ENCODE measurements at places on chromosomes 1 and 21.
A peak's percentile ranks its signal among the peaks of the same experiment; 100 is the strongest.

GRCh38 chr1:23251812-23252211, 34.5 kb upstream of the HTR1D start:
- DNase-seq = peak; percentile 19

GRCh38 chr1:230169454-230170152, 102.6 kb downstream of the GALNT2 start:
- DNase-seq = no peak

DNA sequence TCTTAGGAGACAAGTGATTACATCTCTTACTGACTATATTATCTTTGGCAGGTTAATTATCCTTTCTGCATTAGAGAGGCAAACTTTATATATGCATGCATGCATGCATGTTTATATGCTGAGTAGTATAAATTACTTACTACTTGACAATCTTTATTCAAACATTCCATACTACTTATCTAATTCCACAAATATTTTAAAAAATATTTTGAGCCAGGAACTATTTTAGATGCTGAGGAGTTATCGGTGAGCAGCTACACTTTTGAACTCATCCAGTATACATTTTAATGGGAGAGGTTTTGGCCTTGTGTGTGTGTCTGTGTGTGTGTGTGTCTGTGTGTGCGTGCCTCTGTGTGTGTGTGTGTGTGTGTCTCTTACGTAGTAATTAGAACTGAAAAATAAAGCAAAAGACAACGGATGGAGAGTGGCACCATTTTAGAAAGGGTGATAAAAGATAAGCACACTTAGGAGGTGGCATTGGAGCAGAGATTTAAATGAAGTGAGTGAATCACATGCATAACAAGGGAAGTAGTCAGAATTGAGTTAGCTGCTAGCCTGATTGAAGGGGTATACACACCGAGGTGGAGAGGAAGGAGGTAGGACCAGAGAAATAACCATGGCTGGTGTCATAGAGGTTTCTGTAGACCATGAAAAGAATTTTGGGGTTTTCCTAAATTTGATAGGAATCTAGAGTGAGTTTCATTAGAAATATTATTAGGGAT, 1488.4 kb downstream of the MRPL39 start:
- DNase-seq = peak; percentile 78

DNA sequence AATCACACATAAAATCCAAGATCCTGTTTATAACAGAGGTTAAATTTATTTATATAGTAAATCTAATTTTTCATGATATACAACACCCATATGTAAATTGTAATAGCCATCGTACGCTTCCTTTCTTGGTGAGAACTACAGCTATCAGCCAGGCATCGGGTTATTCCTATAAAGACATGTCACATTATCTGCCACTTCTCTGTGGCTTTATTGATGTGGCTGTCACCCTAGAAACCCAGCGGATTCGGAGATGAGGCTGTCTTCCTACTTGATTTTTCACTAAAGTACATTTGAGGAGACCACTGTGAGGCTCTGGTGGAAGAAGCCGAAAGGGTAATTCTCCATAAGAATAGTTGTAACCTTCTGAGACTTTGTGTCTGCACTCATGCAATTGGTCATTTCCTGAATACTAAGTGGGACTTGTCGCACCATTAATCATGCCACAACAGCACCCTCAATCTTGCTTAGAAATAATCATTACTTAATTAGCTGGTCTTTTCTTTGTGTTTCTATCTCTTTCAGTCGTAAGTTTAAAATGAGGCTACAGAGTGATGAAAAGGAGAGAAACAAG, 106.0 kb downstream of the NTNG1 start:
- DNase-seq = no peak

- DNase-seq = no peak
Observed at GRCh38 chr1:57202241-57202640, 221.6 kb downstream of the DAB1 start.

GRCh38 chr1:206946261-206946660, at the start of gene PIGR:
Gene PIGR, minus strand, starts transcription at chr1:206946466. Its CDS starts 5,935 bp downstream, at chr1:206940531.
- DNase-seq = no peak

GRCh38 chr1:182253319-182253860, 138.2 kb downstream of the GLUL start:
- no peak for DNase-seq

DNA sequence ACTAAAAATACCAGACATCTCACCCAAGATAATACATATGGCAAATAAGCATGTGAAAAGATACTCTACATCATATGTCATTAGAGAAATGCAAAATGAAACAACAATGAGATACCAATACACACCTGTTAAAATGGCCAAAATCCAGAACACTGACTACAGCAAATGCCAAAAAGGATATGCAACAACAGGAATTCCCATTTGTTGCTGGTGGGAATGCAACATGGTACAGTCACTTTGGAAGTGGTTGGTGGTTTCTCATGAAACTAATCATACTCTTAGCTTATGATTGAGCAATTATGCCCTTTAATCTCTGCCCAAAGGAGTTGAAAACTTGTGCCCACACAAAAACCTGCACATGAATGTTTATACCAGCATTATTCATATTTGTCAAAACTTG, 6.4 kb upstream of the RGS2 start:
- DNase-seq = no peak

GRCh38 chr1:32775640-32776337, 41.4 kb downstream of the YARS1 start:
- DNase-seq = peak; percentile 69

- no peak for DNase-seq
Observed at GRCh38 chr21:33238565-33239255, 9.0 kb downstream of the IFNAR2 start.

GRCh38 chr1:91603409-91603808, 102.8 kb downstream of the CDC7 start:
- no peak for DNase-seq

DNA sequence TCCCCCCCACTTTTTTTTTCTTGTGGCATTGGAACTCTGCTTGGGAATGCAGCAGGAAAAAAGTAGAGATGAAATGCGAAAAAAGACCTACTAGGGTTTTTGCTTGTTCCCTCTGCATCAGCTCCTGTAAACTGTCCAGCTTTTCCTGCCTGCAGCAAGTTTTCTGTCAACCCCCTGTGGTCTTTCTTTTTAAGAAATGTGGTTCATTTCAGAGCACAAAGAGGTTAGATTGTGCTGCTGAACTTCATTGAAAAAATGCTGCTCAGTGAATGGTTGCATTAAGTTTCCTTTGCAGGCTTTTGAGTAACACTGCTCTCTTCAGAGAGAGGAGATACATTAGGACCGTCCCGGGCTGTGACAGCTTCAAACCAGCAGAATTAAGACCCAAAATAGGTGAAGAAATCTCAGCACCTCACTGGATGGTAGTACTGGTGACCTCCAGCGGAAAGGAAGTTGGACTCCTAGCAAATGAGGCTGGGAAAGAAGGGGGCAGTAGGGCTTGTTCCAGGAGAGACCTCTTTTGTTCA, 80.7 kb downstream of the NDUFS5 start:
- no peak for DNase-seq

- DNase-seq = no peak
Observed at GRCh38 chr1:195576641-195577040, 1031.6 kb downstream of the KCNT2 start.

- DNase-seq = no peak
Observed at GRCh38 chr21:45943630-45944540, 37.7 kb upstream of the COL6A1 start.

- DNase-seq = no peak
Observed at GRCh38 chr1:175969231-175969630, 225.8 kb upstream of the TNR start.

DNA sequence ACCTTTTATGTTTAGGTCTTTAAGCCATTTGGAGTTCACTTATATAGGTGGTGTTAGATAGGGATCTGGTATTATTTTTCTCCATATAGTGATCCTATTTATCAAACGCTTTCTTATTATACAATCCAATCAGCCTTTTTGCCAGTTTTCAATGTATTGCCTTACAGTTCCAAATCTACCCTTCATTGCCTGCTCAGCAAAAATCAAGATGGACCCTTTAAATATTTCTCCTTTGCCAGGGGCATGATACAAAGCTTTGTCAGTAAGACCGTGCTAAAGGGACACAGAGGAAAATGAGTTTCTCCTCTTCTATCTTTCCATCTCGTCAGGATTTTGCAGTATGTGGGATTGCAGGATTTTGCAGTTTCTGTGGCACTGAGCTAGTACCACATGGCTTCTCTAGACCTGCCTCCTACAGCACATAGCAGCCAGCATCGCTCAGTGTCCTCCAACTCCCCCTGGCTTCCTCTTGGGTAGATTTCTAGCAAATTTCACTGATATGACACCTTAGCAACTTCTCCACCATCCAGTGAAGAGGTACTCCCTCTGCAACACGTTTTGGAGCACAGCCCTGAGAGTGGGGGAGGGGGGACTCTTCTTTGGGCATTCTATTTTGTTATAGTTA, 22.5 kb upstream of the CAP1 start:
- no peak for DNase-seq

DNA sequence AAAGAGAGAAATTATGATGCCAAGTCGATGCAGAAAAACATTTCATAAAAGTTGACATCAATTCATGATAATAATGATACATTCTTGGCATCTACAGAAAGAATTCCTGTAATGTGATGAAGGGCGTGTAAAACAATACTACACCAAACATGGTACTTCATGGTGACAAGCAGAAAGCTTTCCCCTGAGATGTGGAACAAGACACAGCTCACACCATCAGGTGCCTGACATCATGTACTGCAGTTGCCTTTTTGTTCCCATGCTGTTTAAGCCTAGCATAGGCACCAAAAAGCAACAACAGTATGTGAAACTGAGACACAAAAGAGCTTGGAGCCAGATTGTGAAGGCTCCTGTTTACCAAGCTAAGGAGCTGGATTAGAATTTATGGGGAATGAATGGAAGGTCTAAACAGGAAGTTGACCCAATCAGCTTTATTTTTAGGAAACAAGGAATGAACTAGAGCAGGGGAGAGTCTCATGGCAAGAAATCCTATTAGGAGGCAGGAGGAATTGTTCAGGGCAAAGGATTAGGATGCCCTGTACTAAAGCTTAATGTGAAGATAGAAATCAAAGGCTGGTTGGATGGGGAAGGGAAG, 67.2 kb downstream of the SYDE2 start:
- DNase-seq = no peak

DNA sequence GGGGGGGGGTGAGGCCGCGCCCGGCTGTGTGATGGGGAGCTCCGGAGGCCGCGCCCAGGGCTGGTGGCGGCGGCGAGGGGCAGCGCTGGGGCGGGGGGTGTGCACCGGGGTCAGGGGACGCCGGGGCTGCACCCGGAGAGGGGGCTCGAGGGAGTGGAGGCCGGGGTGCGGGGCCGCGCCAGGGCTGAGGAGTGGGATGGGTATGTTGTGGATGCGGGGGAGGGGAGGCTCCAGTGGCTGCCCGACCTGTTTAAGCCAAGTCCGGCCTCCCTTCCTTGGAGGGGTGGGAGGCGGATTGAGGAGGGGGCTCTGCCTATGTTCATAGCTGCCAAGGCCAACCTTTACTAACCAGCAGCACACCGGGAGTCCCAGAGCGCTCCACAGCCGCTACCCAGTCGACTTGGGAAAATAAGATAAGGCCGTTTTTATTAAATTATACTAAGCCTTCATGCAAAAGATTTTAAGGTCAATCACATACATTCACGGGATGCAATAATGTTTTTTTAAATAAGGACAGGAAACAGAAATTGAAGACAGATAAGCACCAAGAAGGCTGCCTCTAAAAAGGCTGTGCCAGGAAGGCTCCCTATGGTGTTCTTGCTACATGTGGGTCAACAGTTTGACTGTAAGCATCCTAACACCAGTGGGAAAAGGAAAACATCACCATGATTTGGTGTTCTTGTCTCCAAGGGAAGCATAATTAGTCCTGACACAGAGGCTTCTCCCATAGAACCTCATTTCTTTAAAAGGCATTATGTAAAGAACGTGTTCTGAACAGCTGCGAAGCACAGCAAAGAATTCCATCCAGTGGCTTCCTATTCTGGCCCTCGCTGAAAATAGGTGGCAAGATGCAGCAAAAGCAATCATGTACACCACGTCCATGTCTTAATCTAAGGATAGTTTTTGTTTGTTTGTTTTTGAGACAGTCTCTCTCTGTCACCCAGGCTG, 626 bp upstream of the HLCS start:
- DNase-seq = no peak

- peak; percentile 27 for DNase-seq
Observed at GRCh38 chr1:42146626-42147320, 6.4 kb upstream of the GUCA2B start.

DNA sequence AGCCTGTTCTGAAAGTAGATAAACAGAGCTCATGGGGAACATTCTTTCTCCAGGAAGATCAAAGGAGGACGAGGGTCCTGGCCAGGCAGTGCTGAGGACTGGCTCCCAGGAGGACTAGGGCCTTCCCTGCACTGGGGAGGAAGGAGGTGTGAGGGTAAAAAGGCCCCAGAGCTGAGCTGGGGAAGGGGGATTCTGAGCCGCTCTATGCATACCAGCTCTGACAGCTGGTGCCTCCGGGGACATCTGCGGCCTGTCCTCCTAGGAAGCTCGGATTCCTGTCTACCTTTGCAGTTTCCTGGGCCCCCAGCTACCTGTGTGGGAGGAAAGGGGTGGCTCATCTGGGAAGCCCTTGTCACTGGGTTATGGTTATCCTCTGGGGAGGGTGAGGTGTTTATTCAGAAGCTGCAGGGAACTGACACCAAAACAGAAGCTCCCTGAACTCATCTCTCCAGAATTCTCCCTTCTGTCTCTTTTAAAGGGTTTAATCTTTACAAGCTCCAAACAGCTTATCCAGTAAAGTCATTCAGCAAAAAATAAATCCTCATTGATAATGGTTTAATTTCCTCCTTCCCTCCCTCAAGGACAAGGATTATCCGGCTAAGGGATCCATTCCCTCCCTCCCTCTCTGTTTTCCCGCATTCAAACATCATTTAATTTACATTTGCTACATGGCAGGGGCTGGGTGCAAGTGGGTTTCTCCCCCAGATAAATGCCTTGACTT, 31.0 kb downstream of the NENF start:
- DNase-seq = no peak

- no peak for DNase-seq
Observed at GRCh38 chr1:202671399-202671798, 38.9 kb downstream of the SYT2 start.

GRCh38 chr21:29904359-29905282, 35.2 kb downstream of the GRIK1 start:
- DNase-seq = no peak

DNA sequence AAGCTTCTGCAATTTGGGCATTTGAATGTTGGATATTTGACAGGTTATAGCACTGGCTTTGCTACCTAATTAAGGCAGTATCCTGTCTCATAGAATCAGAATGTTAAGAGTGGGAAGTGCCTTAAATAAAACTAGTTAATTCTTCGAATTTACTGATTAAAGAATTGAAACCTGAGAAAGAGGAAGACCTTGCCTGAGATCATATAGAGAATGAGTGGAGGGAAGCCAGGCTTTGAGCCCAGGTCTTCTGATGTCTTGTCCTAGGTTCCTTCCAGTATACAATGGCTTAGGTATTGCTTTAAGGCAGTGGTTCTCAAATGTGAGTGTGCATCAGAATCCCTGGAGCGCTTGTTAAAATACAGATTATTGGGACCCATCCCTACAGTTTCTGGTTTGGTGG, 20.9 kb upstream of the SH3BGRL3 start:
- no peak for DNase-seq

DNA sequence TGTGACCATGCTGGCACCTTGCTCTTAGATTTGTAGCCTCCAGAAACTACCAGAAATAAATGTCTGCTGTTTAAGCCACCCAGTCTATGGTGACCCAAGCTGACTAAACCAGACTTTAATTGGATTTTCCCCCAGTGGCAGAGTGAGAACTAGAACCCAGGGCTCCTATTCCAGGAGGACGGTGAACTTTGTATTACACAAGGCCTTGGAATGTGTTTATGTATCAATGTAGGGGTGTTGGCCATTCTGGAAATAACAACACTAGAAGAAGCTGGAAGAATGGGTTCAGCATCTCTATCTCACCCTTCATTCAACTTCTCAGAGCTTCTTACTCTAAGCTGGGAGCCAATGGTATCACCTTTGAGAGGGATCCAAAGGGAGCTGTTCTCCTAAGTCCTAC, 37.0 kb downstream of the ARHGEF11 start:
- DNase-seq = no peak

All from NCI-H226 (cell line).